HAP-1 (cell line): ENCODE measurements at places on chromosomes 3 and 15.

DNA sequence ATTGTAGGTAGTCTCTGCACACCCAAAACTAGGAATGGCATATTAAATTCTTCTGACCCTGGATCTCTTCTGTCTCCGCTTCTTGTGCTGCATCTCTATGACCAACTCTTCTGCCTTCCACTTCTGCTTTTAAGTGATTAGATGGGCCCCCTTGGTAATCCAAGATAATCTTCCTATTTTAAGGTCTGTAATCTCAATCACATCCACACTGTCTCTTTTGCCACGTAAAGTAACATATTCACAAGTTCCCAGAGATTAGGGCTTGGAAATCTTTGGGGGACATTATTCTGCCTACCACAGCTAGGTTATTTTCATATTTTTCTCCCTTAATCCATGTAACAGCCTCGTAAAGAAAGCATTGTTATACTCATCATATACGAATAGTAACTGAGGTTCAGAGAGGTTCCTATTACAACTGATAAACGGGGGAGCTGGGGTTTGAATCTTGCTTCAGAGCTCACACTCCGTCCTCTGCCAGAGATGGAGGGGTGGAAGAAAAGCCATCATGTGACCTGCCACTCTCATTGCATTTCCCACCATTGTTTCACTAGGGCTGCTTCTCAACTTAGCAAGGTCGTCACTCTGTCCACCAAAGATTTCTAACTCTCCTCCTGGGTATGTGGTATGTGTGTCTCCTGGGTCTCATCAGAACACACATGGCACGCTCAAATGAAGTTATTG, 6.6 kb upstream of the CD47 start:
- DNase-seq, result no peak

DNA sequence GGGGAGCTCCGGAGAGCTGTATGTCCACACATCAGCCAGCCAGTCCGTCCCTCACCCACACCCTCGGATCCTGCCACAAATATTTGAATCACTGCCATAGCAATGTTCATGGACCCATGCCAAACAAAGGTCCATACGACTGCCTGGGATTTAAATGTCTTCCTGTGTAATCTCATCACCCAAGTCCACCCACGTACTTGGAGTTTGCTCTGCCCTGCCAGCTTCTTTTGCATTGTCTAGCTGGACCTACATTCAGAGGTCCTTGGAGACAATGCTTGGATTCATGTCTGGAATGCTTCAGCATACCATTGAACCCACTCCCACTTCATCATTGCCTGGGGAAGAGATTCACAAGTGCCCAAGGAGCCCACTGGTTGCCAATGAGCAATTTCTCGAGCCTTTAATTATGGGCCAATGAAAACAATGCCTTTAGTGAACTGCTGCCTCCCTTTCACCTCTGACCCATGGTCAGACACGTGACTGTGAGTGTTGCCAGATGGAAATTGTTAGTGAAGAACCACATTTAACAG, 90.4 kb upstream of the PHLDB2 start:
- no peak for DNase-seq

- DNase-seq, result no peak
These were observed 740.9 kb upstream of the LMCD1 start for GRCh38 chr3:7760718-7761117.

GRCh38 chr3:40178012-40178594, 131.4 kb upstream of the EIF1B start:
- no peak for DNase-seq

- DNase-seq, result no peak
These were observed 409.8 kb upstream of the TMCO5A start for GRCh38 chr15:37524601-37525000.

DNA sequence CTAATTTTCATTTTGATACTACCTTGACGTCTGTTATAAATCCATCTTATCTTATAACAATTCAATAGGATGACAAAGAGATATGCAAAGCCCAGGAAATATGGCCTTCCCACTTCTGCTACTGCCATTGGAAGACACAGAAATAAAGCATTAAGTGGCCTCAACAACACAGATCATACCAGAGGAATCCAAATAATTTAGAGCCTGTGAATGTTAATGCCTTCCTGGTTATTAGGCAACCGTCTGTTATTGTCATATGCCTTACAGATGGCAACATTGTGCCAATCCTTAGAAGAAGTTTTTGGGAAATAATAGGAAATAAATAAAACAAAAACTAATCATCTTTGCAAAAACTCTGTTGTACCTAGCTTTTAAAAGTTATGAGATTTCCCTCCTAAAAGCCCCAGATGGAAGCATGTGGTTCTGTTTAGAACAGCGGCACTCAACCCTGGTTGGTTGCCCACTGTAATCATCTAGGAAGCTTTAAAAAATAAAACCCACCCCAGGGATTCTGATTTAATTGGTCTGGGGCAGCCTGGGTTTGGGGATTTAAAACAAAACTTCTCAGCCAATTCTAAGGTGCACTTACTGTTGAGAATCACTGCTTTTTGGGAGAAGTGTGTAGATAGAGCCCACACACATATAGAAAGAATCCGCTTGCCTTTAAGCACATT, 704.8 kb upstream of the CFAP20DC start:
- DNase-seq, result no peak

DNA sequence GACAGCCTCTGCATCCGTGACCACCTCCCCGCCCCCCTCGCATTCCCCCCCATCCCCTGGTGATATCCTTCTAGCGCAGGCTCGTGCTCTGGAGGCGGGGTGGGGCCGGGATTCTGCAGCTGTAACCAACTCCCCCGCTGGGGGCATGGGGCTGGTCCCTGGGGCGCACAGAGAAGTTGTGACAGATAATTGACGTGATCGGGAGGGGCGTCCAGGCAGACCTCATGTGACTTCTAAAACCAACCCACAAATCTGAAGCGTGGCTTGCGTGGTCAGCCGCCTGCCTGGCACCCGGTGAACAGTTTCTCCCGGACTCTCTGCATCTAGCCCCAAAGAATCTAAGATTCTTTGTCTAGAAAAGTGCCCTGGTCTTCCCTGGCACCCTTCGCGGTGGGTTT, 100.6 kb upstream of the IGF1R start:
- no peak for DNase-seq

GRCh38 chr3:107404727-107405469, 27.7 kb downstream of the CCDC54 start:
- DNase-seq, result no peak

- DNase-seq, result no peak
These were observed 75.9 kb downstream of the UACA start for GRCh38 chr15:70687482-70687881.

GRCh38 chr3:195188426-195188927, 82.5 kb downstream of the XXYLT1 start:
- no peak for DNase-seq

GRCh38 chr3:44289882-44290462, 48.3 kb downstream of the TOPAZ1 start:
- DNase-seq, result no peak

GRCh38 chr15:59194639-59195325, 11.9 kb upstream of the LDHAL6B start:
- DNase-seq, result no peak

GRCh38 chr3:30711151-30711550, 104.8 kb downstream of the TGFBR2 start:
- DNase-seq, result no peak

DNA sequence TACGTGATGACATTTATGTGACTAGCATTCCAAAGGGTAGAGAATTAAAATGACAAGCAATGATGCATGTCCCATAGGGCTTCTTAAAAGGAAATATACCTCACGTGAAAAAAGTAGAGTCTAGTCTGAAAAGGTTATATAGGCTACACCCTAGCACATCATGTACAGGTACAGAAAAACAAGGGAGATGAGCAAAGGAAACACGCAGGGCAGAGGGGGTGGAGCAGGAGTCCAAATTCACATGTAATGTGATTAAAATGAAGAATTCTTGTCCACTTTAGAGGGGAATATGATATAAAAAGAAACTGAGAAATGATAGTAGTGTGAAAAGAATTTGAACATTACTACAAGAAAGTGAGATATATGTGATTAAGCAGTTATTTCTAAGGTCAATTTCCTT, 59.4 kb downstream of the HACD2 start:
- no peak for DNase-seq

DNA sequence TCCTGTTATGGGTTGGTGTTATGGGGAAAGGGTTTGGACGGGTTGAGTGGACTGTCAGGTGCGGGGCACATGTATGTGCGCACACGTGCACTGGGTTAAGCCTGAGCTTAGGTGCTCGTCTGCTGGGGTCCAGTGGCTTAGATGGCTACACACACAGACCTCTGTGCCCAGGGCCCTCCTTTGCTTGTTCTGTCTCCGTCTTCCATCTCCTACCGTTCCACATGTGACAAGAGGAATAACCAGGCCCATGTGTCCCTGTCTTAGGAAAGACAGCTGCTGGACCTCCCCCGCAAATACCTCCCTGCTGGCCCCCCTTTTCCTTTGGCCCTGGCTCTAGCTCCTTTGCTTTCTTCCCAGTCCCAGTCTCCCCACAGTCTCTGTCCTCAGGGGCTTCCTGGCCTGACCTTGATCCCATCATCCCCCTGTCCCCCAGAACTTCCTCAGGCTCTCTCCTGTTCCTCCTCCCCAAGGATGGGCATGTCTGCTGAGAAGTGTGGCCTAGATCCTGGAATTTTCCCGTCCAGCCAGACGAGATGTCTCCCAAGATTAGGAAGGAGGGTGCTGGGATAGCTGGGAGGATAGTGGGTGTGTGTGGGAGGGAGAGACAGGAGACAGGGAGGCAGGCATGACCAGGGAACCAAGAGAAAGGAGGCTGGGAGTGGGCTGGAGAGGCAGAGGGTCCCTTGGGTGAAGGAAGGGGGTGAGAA, 797 bp upstream of the THPO start:
- no peak for DNase-seq

GRCh38 chr3:151351219-151351618, 21.9 kb upstream of the P2RY13 start:
- DNase-seq, result no peak

DNA sequence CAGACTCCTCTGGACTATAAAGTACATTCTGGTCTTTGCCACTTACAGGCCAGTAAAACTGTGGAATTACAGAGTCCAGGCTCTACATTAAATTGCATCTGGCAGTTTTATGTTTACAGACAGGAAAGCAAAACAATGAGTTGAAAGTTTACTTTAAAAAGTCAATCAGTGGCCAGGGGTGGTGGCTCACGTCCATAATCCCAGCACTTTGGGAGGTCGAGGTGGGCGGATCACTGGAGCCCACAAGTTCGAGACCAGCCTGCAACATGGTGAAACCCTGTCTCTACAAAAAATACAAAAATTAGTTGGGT, 53.8 kb downstream of the TM4SF4 start:
- no peak for DNase-seq

- DNase-seq, result no peak
These were observed 15.0 kb upstream of the DAG1 start for GRCh38 chr3:49454898-49455681.

GRCh38 chr3:123303976-123304560, 102.3 kb downstream of the SEC22A start:
- no peak for DNase-seq

GRCh38 chr3:135760581-135760980, 204.9 kb upstream of the PPP2R3A start:
- no peak for DNase-seq

DNA sequence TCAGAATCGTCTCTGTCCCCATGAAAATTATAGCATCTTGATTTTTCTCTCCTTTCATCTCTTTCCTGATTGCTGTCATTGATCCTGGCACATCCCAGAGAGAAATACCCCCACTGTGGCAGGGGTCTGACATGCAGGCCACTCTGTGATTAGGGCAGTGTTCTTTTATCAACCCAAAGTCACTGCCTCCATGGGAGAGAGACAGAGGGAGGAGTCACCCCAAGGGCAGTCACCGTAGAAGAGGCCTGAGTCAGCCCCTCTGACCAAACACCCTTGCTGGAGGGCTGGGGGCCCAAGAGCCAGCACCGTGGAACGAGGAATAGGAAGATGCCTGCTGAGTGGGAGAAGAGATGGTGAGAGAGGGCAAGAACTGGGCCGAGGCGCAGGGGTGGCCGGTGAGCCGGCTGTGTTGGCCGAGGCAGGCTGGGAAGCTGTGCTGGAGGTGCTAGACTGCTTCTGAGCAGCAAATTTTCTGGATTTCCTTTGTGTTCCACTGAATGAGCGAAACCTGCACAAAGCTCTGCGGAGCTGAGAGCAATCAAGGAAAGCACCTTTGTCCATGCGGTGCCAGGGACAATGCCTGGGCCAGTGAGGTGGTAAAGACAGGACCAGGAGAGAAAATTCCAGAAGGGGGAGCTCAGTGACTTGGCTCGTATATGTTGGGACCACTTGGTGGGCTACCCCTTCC, 103.8 kb downstream of the ADCY5 start:
- no peak for DNase-seq

- DNase-seq, result no peak
These were observed 14.0 kb upstream of the SKIC8 start for GRCh38 chr15:78313383-78313782.

DNA sequence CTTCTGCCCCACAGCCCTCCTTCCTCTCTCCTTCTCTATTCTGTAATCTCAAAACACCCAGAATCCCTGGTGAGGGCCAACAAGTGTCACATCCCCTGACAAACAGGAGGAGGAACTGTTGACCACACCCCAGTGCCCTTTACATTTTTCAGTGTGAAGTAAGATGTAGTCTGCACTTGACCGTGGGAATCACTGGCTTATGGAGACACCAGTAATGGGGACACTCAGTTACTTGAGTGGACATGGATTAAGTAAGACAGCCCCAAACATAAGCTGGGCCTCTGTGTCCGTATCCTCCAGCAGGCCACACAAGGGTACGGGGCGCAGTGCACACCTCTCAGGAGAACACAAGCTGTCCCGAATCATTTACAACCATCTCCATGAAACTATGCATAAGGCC, 28.4 kb upstream of the LIMD1 start:
- DNase-seq, result no peak

DNA sequence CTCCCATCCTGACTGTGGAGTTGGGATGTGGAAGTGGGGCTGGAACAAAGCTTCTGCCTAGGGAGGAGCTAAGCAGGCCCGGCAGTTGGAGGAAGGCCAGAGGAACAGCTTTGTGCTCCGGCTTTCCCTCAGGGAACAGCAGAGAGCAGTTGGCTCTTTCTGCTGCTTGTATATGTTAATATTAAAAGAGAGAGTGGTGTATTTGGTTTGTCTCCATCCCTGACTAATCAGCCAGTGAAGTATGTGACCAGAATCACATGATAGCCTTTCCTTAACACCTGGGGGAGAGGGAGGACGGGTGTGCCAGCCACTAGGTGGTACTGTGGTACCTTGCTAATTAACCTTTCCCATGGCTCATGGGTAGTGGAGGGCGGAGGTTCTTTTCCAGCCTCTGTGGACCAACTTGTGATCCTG, 10.0 kb downstream of the EIF2B5 start:
- DNase-seq, result no peak

DNA sequence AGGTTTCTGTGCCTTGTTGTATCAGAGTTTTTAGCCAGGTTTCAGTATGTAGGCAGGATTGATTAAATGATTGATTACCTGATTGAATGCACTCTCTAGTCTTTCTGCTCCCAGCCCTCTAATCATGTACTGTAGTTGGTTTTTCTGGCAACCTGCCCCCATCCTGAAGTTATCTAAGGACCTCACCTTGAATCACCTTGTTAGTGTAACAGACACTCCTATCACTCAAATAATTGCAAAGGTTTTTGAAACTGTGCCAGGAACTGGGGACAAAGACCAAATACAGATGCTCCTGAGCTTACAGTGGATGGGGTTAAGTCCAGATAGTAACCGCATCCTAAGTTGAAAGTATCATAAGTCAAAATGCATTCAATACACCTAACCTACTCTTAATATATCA, 141.5 kb upstream of the EIF1B start:
- DNase-seq, result no peak

- DNase-seq, result no peak
These were observed 57.3 kb upstream of the MYRIP start for GRCh38 chr3:39752019-39752637.
